ENCODE measurements at places on chromosomes 3 and 15. TPM values are rescaled to one million over a fixed set of nuclear protein-coding genes. Genes with fewer than 3 reads are reported as not detected.

GRCh38 chr3:150458001-150458400 lies 49.9 kb downstream of the TSC22D2 start:
- DNase-seq, result no peak

GRCh38 chr15:38002883-38003477 lies 68.5 kb downstream of the TMCO5A start:
- peak; percentile 38 for DNase-seq

GRCh38 chr3:197463279-197463678 lies 92.5 kb downstream of the BDH1 start:
- no peak for DNase-seq

SNX22 gene
- total RNA-seq, result 23.2 TPM

DNA sequence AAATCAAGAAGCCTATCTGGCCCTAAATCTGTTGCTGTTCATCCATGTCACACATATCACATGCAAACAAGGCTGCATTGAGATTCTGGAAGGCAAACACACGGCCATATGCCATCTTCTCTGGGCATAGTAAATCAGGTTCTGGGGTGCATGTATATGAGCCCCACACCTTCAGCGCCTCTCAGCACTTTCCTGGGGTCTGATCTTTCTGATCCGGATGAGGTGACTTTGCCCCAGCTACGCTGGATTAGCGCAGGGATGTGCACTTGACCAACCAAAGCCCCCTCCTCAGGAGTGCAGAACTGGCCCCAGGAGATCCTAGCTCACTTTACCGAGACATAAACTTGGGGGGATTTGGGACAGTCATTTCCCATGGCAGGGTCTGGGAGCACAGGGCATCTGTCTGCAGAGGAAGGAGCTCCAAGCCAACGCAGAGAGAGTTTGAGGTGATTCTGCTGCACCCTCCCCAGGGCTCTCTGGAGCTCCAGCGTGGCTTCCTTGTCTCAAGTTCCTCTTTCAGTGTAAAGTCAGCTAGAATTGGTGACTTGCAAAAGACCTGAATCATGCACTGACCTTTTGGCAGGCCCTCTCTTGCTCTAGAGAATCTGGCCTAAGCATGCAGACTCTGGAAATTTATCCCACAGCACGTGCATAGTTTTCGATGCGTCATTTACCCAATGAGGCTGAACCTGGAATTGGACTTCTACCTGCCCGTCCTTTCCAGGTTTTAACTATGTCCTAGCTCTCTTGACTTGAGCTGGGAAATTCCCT lies 63.5 kb upstream of the KLF13 start:
- peak; percentile 84 for DNase-seq

DNA sequence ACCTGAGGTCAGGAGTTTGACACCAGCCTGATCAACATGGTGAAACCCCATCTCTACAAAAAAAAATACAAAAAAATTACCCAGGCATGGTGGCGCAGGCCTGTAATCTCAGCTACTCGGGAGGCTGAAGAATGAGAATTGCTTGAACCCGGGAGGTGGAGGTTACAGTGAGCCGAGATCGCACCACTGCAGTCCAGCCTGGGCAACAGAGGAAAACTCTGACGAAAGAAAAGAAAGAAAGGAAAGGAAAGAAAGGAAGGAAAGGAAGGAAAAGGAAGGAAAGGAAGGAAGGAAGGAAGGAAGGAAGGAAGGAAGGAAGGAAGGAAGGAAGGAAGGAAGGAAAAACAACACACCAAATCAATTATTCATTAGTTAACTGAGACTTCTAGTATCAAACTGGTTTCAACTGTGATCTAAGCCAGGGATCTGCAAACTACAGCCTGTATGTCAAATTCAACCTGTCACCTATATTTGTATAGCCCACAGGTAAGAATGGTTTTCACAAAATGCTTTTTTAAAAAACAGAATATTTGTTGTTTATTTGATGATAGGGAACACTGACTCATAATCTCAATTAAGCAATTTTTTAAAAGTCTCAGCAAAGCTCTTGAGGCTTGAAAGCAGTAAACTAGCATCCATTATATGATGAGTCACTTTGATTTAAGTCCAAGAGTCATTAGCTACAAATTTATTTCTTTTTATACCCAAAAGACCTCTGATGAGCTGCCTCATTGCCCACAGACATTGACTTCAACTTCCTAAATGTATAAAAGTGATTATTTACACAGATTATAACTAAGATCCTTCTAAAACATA lies 127.6 kb downstream of the TBL1XR1 start:
- no peak for DNase-seq

GRCh38 chr15:72117486-72118016 lies 399 bp downstream of the MYO9A start:
- DNase-seq, result peak; percentile 33

MLF1 gene
- 0.48 TPM for total RNA-seq

TP63 gene
- 8.3 TPM for total RNA-seq

GRCh38 chr3:40875581-40875980 lies 323.7 kb upstream of the CTNNB1 start:
- DNase-seq, result no peak

- no peak for DNase-seq
Observed at GRCh38 chr3:171829841-171830517, 13.2 kb upstream of the TMEM212 start.

RYR3 gene
- total RNA-seq, result not detected

DNA sequence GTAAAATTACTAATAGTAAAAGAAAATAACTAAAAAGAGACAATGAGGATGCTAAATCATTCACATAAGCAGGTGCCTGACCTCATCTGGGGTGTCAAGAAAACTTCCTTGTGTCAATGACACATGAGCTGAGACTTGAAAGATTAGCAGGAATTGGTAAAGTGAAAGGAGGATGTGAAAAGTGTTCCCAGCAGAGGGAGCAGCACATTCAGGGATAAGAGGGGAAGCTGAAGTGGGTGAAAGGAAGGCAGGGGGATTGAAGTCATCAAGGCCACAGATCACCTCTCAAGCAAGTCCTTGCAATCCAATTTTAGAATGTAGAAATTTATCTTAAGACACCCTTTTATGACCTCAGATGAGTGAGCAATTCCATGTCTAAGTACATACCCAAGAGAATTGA lies 60.2 kb upstream of the ACP3 start:
- no peak for DNase-seq

- no peak for DNase-seq
Observed at GRCh38 chr3:184350618-184351017, 10.8 kb downstream of the CLCN2 start.

GRCh38 chr3:59567661-59568060 lies 517.8 kb upstream of the CFAP20DC start:
- no peak for DNase-seq

- DNase-seq, result no peak
Observed at GRCh38 chr3:34268032-34268709, 469.7 kb downstream of the PDCD6IP start.

- DNase-seq, result no peak
Observed at GRCh38 chr3:108099244-108099643, 8.4 kb upstream of the CD47 start.

PLCB2 gene
- total RNA-seq, result 33.8 TPM

BRK1 gene
- total RNA-seq, result 98.6 TPM

DNA sequence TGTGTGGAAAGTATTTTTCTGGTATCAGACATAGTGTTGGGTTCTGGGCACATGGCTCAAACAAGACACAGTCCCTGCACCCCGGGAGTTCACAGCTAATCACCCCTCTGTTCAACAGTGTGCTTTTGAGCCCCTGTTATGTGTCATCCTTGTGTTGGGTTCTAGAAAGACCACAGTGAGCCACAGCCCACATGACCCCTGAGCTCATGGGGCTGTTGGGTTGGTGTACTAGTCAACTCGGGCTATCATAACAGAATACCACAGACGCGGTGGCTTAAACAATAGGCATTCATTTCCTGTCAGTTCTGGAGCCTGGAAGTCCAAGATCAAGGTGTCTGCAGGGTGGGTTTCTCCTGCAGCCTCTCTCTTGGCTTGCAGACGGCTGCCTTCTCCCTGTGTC lies 100.0 kb downstream of the DNAJB8 start:
- no peak for DNase-seq

LRTM1 gene
- total RNA-seq, result not detected

DNA sequence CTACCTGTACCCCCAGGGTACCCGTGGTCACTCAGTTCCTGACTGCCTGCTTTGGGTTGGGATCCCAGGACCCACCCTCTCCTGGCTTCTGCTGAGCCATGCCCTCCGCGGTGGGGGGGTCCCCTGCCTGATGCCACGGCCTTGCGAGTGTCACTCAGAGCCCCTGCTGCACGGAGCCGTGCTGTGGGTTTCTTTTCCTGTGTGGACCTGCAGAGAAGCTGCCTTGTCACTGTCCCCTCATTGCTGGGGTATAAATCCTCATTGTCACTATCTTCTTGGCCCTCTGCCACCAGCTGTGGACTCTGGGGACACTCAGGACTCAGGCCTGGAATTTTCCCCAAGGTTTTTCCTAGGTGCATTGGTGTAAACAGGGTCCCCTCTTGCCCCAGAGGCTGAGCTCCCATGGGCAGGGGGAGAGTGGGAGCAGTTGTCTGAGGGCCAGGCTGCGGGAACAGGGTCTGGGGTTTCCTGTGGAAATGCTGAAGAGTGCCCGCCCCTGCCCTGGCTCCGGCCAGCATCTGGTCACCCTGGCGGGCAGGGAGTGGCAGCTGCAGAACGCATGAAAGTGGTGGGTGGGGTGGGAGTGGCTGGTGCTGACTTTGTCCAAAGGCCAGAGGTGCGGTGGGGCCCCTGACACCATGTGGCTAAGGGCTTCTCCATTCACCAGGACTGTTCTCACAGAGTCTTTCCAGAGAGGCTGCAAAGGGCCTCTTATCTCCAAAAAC lies 191.7 kb downstream of the GOLGA6L6 start:
- no peak for DNase-seq

CCDC80 gene
- total RNA-seq, result 0.80 TPM

CCR8 gene
- 16.9 TPM for total RNA-seq

- no peak for DNase-seq
Observed at GRCh38 chr15:99097441-99098410, 7.2 kb upstream of the SYNM start.

LMAN1L gene
- not detected for total RNA-seq

DNA sequence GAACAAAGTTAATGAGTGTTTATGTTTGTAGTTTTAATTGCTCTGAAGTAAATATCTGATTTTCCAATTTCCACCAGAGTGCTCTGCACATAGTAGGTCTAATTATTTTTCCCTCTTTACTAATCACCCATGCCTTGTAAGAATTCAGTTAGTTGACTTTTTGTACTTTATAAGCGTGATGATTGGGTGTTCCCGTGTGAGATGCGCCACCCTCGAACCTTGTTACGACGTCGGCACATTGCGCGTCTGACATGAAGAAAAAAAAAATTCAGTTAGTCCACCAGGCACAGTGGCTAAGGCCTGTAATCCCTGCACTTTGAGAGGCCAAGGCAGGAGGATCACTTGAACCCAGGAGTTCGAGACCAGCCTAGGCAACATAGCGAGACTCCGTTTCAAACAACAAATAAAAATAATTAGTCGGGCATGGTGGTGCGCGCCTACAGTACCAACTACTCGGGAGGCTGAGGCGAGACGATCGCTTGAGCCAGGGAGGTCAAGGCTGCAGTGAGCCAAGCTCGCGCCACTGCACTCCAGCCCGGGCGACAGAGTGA lies 507 bp upstream of the VHL start:
- DNase-seq, result no peak

NRG4 gene
- total RNA-seq, result 2.9 TPM

ZMYND10 gene
- total RNA-seq, result 0.45 TPM

CD200 gene
- total RNA-seq, result 27.8 TPM

DNA sequence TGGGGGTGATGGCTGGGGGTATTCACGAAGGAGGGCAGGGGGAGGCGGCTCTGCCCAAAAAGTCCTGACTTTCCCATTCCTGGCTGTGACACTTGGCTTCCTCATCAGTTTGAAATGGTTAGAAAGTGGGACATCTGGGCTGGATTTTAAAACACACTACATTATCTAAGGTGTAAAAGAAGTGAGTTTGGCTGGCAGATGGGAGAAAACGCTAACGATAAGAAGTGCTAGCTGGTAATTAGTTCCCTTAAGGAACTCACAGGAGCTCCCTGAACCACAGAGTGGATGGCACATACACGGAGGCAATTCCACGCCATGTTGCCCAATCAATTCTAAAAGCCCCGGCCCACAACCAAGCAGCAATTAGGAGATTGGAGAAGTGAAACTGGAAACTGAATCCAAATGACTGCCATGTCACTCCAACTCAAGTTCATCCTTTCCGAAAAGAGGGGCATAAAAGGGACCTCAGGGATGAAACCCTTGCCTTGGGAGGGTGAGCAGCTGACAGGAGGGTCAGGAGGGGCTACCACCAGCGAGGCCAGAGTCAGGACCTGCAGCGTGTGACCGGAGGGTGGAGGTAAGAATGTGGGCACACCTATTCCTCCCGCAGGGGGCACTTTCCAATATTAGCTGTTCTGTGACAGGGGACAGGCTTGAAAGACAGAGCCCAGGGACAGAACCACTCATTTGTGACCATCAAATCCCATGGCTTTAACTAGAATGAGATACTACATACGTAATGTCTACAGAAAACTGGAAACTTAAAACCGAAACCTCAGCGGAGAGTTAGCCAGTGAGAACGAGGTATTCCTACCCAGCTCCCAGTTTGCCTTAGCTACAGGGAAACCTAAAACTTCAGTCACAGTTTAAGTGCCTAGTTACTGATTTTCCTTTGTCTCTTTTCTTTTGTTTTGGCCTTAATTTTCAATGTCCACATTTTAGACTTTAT lies 95.3 kb upstream of the OXTR start:
- no peak for DNase-seq

KBTBD13 gene
- not detected for total RNA-seq

DNA sequence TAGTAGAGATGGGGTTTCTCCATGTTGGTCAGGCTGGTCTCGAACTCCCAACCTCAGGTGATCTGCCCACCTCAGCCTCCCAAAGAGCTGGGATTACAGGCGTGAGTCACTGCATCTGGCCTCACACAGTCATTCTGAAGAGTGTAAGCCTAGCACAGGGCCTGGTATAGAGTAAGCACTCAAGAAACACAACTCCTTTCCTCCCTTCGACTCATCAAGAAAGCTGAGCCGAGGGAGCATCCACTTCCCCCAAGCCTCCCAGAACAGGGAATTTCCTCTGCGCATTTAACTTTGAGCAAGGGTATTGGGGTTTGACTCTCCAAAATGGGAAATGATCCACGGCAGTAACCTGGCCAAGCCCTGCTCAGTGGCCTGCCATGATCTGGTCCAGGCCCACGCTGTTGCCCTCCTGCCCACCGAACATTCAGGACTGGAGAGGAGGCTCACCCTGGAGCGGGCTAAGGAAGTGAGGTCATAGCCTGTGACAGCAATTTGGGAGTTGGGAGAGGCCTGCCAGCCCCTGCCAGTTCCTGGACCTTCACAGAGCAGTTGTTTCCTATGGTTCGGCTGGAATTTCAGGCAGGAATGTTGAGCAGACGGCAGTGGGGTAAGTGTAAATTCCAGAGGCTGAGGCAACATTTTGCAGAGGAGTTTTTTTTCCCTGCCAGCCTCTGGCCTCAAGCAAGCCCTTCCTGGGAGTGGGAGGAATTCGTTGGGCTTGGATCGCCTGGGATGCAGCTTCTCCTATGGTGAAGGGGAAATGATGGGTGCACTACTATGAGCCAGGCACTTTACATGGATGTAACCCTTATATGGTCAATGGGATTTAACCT lies 21.2 kb upstream of the SMAD3 start:
- no peak for DNase-seq

KCNMB3 gene
- 1.7 TPM for total RNA-seq

GRCh38 chr3:116005404-116005803 lies 382.1 kb downstream of the GAP43 start:
- no peak for DNase-seq

- DNase-seq, result no peak
Observed at GRCh38 chr15:90588427-90588826, 58.7 kb downstream of the CRTC3 start.

AADACL2 gene
- not detected for total RNA-seq

Data from GM12878 (cell line).